Astrocyte of the spinal cord (primary cell): ENCODE measurements at places on chromosomes 11 and 22.

GRCh38 chr22:29369460-29369859 lies 18.9 kb downstream of the AP1B1 start:
- DNase-seq: peak; percentile 85

GRCh38 chr11:85826116-85826855 lies 15.3 kb upstream of the SYTL2 start:
- DNase-seq: peak; percentile 39

GRCh38 chr11:84857746-84858145 lies 769.4 kb downstream of the DLG2 start:
- no peak for DNase-seq

DNA sequence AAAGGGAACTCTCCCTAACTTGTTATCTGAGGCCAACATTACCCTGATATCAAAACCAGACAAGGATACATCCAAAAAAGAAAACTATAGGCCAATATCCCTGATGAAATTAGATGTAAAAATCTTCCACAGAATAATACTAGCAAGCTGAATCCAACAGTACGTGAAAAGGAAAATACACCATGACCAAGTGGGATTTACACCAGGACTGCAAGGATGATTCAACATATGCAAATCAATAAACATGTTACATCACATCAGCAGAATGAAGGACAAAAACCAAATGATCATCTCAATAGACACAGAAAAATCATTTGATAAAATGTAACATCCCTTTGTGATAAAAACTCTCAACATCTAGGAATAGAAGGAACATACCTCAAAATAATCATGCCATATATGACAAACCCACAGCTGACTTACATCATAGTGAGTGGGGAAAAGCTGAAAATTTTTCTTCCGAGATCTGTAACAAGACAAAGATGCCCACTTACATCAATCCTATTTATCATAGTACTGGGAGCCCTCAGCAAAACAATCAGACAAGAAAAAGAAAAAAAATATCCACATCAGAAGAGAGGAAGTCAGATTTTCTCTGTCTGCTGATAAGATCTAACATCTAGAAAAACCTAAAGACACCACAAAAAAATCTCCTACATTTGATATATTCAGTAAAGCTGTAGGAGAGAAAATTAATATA lies 703.3 kb upstream of the ANO5 start:
- no peak for DNase-seq

DNA sequence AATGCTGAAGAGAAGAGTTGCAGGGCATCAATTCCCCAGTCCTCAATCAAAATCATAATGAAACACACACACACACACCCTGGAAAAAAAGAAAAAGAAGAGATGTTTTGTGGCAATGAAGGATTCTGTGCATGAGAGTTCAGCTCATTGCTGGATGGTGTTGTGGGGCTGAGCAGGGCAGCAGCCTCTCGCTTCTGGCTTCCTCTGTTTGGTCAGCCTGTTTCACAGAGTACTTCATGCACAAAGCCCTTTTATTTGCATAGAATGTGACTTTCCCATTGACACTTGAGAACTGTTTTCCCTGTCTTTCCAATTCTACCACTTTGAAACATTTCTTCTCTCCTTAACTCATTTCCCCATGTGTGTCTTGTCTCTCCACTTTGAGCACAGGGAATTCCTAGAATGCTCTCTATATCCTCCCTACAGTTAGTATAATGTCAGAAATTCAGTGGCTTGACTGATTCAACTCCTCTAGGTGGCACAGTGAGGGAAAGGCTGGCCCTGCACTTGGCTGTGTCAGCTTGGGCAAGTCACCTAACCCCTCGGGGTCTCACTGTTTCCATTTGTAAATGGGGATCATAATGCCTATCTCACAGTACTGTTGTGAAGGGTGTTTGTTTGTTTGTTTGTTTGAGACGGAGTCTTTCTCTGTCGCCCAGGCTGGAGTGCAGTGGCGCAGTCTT lies 25.4 kb upstream of the BSX start:
- no peak for DNase-seq

DNA sequence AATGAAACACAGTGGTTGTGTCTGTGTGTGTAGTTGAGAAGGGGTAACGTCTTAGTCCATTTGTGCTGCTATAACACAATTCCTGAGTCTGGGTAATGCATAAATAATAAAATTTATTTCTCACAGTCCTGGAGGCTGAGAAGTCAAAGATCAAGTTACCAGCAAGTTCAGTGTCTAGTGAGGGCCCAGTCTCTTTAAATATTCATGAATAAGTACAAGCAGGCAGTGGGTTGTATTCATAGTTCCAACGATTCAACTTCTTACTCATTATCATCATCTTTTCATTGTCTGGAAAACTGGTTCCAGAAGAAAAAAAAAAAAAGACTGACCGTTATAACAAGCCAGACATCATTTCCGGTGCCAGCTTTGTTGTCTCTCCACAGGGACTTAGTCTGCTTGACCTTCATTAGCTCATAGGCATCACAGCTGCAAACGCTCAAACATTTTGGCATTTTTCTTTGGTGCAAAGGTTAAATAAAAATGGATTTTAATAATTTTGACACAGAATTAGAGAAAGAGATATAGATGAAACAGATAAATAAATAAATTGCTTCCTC lies 1297.5 kb downstream of the LRRC4C start:
- DNase-seq: no peak

- no peak for DNase-seq
Measured at GRCh38 chr11:60705895-60706294, 6.5 kb downstream of the MS4A8 start.

DNA sequence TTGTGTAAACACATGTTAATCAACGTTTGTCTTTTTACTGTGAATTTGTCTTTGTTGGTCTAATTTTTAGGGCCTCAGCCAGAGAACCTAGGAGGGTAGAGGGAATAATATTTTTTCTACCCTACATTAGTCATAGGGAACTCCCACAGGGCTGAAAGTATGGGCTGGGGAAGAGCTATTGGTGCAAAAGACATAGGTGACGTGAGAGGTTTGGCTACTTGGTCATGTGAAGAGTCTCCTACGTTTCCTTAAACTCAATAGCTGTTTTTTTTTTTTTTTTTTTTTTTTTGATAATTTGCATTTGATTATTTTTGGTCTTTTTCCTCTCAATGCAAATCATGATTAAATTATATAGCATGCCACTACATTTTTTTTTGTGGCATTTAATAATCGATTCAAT lies 15.9 kb upstream of the MMP7 start:
- DNase-seq: peak; percentile 41

DNA sequence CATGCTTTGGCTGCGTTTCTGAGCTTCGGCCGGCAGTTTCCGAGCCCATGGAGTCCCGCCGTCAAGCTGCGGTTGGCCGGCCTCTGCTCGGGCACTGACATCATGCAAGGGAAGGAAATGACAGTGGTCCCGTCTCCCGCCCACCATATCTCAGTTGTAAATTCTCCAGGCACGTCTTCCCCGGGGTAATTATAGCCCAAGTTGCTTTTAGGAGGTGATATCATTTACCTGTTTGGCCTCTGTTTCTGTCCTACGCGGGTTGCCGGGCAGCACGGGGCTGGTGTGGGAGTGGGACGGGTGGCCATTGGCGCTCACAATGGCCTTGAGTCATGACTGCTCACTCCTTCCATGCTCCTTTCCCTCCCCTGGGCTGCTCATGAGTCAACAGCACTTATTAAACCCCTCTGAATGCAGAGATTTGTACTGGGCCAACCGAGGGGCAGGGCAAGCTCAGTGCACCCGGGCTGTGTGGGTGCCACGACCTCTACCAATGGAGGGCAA lies 4.2 kb upstream of the ANO1 start:
- DNase-seq: peak; percentile 66

DNA sequence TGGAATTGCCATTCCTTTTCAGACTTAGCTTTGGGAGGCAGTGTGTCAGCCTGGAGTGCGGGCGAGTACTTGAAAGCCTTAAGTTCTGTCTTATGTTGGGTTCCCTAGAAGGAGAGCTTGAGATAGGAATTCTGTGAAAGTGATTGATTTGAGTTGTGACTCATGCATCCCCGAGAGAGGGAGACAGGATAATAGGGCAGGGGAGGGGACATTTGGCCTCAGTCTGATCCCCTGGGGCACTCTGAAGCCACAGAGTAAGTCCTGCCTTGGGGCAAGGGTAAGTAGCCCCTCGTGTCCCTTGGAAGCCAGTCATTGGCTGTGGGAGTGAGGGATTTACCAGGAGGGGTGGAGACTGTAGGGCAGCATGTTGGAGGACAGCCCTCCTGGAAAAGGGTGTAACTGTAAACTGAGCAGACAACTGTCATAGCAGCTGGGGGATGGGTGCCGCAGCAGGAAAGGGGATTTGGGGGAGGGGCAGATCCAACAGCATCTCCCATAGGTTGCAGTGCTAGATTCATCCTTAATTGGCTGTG lies 44.0 kb downstream of the KIAA1671 start:
- peak; percentile 53 for DNase-seq

- no peak for DNase-seq
Measured at GRCh38 chr22:30816413-30816812, 121.7 kb downstream of the OSBP2 start.

GRCh38 chr11:90757849-90758494 lies 535.1 kb upstream of the CHORDC1 start:
- no peak for DNase-seq

- DNase-seq: peak; percentile 54
Measured at GRCh38 chr22:20205964-20206708, 55.3 kb upstream of the CCDC188 start.

DNA sequence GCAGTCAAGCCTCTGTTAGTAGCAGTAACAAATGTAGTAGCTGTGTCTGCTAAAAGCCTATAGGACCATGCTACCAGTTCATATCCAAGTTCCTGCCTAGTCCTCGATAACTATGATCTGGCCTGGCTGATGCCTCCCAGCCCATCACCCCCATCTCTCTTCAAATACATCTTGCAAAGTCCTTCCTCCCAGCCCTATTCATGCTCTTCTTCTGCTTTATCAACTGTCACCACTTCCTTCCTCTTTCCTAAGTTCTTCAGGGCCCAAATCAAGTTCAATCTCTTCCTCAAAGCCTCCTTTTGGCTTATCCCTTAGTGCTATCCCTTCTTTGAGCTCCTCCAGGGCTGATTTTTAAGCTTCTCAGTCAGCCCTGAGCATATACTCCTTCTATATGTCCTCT lies 150.9 kb upstream of the THY1 start:
- no peak for DNase-seq

GRCh38 chr22:28911777-28912669 lies 28.7 kb downstream of the ZNRF3 start:
- no peak for DNase-seq

DNA sequence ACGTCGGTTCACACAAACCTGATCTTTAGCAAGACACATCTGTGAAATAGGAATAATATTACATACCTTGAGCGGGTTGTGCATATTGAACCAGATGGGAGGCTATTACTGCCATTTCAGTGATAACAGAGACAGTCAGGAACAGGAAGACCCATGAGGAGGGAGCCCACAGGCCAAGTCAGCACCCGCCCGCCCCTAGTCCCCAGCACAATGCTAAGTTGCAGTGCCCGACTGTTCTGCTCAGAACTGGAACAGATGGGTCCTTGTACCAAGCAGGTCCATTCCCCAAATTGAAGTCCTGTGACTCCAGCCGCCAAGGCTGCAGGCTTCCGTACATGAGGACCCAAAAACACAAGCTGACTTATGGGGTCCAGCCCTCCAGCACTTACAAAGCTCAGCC lies 9.3 kb downstream of the CXCR5 start:
- no peak for DNase-seq

GRCh38 chr11:82507288-82507687 lies 226.4 kb downstream of the FAM181B start:
- no peak for DNase-seq

GRCh38 chr11:70246196-70246595 lies 24.3 kb upstream of the PPFIA1 start:
- DNase-seq: peak; percentile 52

GRCh38 chr11:45815747-45816146 lies 10.8 kb downstream of the SLC35C1 start:
- DNase-seq: peak; percentile 17

- no peak for DNase-seq
Measured at GRCh38 chr22:39617342-39617741, 46.8 kb downstream of the CACNA1I start.

GRCh38 chr11:35796562-35796961 lies 134.0 kb downstream of the TRIM44 start:
- DNase-seq: peak; percentile 25

GRCh38 chr11:107567739-107568335 lies 2.3 kb upstream of the ALKBH8 start:
- no peak for DNase-seq

DNA sequence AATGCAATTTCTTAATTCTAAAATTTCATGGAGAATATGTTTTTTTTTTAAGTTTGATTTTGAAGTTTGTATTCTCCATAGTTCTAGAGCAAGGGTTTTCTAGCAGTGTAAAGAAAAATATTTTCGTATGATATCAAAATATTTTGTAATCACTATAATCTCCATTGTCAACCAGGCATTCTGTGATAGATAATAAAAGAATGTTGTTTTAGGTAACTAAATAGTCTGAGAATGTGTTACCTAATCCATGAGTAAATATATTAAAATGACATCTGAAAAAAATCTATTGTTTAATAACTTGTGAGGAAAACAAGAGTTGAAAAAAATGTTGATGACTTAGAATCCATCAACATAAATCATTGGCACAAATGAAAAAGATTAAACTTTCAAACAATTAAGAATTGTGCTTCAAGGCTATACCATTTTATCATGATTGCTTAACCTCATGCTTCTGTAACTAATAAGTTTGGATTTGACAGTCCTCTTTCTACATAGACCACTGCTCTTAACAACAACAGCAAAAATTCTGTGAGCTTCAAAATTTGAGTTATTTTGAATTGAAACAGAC lies 2211.8 kb downstream of the LRRC4C start:
- no peak for DNase-seq

GRCh38 chr11:19868871-19869270 lies 156.2 kb downstream of the NAV2 start:
- peak; percentile 33 for DNase-seq

- no peak for DNase-seq
Measured at GRCh38 chr22:41284465-41284864, 1.5 kb downstream of the RANGAP1 start.

- peak; percentile 47 for DNase-seq
Measured at GRCh38 chr11:75233754-75234172, 6.8 kb upstream of the TPBGL start.

- no peak for DNase-seq
Measured at GRCh38 chr11:60592601-60593000, 77.4 kb downstream of the MS4A13 start.
